GM12891 (cell line): ENCODE measurements at places on chromosomes 4 and X.
A peak's percentile ranks its signal among the peaks of the same experiment; 100 is the strongest.

- no peak for DNase-seq
Observed at GRCh38 chr4:96342790-96343455, 503.0 kb downstream of the PDHA2 start.

DNA sequence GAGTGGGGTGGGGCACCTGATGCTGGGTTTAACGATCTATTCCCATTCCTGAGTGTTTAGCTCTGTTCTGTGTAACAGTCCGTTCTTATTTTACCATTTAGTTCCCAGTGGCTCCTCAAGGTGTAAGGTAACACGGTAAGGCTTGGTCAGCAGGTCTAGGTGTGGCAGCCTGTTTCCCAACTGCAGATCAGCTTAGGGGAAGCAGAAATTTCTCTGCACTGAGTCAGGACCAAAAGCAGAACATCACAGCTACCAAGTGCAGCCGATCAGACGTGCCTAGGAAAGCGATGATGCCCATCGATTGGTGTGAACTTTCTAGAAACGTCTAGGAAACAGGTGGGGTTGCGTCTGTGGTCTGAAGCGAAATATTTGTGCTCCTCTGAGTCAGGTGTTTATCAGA, 240.1 kb downstream of the STIM2 start:
- DNase-seq, result no peak

- DNase-seq, result no peak
Observed at GRCh38 chrX:132710656-132711155, 221.9 kb upstream of the MBNL3 start.

GRCh38 chr4:158644760-158645159, 26.9 kb downstream of the C4orf46 start:
- DNase-seq, result no peak

DNA sequence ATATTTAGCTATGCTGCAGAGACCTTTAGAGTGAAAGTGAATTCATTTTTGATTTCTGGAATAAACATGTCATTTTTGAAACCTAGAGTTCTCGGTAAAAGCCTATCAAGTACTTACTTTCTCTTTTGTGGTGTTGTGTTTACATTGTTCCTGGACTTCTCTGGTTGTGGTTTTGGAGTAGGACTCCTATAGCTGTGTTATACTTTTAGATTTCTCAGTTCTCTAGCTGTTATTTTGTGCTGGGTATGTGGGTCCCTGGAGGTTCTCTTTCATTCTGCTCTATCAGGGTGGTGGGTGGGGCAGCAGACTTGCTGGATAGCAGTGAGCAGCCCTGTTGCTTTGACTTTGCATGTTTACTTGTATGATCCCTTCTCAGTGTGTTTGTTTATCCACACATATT, 25.6 kb upstream of the MSMO1 start:
- DNase-seq, result peak; percentile 11

DNA sequence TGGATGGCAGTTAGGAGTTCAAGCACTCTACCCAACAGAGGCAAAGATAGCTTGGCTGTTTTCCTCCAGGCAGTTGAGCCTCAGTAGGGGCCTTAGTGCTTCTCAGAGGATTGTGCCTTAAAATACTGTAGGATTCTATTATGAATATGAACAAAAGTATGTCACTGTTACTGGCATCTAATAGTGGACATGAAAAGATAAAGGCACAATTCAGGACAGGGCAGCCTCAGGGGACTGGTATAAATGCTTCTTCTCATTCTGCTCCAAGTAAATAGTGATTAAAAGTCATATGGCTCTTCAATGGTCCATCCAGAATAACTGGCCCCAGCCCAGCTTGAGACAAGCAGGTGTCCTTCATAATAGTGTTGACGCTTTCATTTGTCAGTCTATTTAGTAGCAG, 17.7 kb downstream of the COL4A6 start:
- no peak for DNase-seq

GRCh38 chr4:119284876-119285780, 36.8 kb downstream of the FABP2 start:
- DNase-seq, result no peak

- DNase-seq, result no peak
Observed at GRCh38 chr4:41969671-41970070, 11.9 kb upstream of the DCAF4L1 start.

DNA sequence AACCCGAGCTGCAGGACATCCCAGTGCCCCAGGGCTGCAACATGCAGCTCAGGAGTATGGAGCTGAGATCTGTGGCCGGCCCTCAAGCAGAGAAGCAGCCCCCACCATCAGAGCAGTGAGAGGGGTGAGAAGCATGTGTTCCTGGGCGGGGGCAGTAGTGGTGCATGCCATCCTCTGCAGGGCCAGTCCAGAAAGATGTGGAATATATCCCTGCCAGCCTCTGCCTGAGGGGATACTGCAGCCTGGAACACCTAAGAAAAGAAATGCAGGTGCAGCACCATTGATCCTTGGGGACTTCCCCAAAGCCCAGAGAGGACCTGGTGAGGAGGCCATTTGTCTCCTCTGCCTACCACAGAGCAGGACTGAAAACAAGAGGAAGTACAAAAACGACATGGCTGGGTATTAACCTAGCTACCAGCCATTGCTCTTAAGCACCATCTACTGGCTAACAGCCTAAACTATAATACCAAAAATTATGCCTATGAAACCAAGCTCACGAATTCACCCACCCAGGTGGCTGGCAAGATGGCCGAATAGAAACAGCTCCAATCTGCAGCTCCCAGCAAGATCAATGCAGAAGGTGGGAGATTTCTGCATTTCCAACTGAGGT, 158.8 kb downstream of the ADGRA3 start:
- peak; percentile 3 for DNase-seq

GRCh38 chr4:2958446-2958845, 4.8 kb downstream of the NOP14 start:
- no peak for DNase-seq

DNA sequence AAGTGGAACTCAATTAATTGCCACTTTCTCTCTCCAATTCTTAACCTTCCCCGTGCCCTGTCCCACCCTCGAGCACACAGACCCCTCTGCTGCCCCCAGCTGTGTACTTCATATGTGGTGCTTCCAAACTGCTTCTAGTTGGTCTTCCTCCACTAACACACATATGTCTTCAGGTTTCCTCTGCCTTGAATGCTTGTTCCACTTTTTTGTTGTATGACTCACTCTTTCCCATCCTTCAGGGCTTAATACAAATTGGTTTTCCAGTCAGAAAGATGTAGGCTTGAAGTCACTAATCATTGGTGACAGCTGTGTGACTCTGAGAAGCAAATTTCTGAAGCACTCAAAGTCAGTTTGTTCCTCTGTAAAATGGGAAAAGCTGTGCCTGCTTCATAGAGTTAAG, 30.6 kb downstream of the TRIM2 start:
- no peak for DNase-seq

DNA sequence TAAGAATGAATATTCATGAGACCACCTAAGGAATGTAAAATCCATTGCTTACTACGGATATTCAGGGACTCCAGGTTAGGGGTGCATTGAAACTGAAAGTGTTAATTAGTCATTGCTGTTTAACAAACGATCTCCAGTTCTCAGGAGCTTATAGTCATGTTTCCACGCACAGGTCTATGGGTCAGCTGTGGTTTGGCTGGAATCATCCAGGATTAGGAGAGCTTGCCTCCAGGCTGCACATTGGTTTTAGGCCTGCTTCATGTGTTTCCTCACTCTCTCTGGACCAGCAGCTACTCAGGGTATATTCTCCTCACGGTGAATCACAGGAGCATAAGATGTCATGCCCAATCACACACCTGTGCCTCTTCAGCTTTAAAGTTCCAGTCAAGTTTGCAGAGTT, 98.9 kb downstream of the ATXN3L start:
- no peak for DNase-seq

- DNase-seq, result no peak
Observed at GRCh38 chr4:6373541-6374410, 98.6 kb downstream of the PPP2R2C start.

DNA sequence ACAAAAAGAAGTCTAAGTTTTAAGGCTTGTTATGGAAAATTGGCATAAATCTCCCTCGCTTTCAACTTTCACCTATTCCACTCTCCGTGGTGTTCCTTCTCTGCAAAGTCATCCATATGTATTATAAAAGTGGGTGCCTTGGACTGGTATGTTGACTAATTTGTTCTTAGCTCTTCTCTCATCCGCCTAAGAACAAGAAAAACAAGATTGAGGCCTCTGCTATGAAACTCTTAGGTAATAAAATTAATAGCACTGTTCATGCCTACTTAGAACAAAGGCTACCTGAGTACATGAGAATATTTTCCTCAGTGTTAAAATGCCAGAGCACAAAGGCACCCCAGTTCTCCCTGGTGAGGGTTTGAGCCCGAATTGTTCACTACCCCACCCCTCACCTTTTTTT, 1.3 kb downstream of the CNGA1 start:
- no peak for DNase-seq

DNA sequence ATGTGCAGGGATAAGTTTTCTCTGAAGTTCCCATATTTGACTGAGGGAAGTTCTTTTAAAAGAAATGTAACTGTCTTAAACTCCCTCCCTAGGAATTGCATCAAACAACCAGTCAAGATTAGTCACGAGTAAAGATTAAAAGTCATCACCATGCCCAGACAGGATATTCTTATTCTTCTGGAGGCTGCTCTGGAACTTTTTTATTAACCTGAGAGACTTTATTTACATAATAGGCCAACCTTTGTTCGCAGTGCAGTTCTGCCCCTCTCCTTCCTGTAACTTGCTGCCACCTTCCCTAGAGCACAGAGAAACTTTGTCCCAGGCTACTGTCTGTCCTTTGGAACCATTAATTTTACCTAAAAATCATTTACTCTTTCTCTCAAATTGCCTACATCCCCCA, 9.8 kb upstream of the HERC3 start:
- DNase-seq, result no peak

GRCh38 chr4:26788341-26788733, 72.3 kb upstream of the STIM2 start:
- no peak for DNase-seq

GRCh38 chr4:159048166-159048886, 54.6 kb upstream of the RAPGEF2 start:
- DNase-seq, result no peak

DNA sequence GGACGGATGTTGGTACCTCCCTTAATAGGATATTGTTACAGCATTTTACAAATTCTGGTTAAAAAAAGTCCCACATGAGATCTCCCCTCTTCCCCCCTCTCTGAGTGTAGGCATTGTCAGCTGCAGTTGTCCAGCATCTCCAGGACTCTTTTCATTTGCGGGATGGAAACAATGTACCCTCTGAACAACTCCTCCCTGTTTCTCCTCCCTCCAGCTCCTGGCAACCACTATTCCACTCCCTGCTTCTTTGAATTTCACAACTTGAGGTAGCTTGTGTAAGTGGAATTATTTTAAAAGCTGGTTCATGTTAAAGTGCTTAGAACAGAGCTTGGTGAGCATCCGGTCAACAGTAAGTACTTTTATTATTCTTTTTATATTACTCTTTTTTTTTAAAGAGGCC, 69.8 kb downstream of the TBL1X start:
- DNase-seq, result no peak

DNA sequence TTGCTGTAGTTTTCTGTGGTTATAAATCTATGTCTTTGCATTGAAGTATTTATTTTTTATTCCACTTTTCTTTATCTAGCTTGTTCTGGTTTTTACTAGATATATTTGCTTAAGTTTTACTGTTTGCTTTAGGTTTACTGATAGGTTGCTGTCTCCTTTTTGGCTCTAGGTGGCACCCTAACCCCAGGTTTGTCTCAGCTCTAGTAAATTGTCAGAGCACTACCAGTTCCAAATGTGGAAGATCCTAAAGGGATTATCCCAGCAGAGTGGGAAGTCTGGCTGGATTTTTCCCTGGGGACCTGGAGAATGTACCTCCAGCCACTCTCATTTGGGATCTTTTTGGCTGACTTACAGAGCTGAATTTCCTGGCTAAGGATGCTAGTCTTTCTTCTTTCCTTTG, 106.1 kb downstream of the PBDC1 start:
- peak; percentile 2 for DNase-seq

- no peak for DNase-seq
Observed at GRCh38 chr4:10212901-10213300, 96.3 kb upstream of the WDR1 start.

GRCh38 chrX:100659431-100660137, 15.6 kb downstream of the SRPX2 start:
- no peak for DNase-seq

- peak; percentile 64 for DNase-seq
Observed at GRCh38 chrX:153667956-153668396, 5.6 kb downstream of the PNCK start.
